ENCODE measurements at places on chromosomes 3 and 15.
A peak's percentile ranks its signal among the peaks of the same experiment; 100 is the strongest.

DNA sequence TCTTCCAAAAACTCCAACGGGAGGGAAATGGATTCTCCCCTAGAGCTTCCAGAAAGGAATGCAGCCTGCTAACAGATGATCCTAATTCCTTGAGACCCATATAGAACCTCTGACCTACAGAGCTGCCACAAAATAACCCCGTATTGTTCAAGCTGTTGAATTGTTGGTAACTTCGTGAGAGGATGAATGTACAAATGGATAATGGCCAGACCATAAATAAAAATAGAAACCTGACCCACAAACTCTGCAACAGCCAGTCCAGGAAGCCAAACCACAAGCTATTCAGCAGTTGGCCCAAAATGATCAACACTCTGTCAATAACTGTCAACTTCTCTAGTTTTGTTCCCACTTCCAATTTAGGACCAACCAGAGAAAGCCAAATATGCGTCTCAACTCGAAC is 414.0 kb upstream of the ZNF717 start:
- no peak for DNase-seq

- no peak for DNase-seq
These were observed 121.4 kb upstream of the SGO1 start for GRCh38 chr3:20307383-20307782.

GRCh38 chr3:36488077-36488789 is 107.9 kb downstream of the STAC start:
- DNase-seq, result no peak

DNA sequence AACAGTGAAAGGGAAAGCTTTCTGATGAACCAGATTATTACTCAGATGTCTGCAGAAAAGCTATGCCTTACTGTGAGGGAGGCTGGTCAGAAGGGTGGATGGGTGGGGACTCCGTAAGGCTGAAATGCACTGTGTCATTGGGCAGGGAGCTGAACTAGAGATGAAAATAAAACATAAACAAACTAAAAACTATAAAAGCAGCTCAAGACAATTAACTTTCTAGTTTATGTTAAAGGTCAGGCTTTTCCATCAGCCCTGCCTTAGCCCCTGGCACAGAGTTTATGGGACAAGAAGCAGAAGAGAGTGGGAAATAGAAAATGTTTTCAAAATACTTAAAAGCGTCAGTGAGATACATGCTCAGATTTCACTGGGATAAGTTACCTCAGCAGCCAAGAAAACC is 310.0 kb upstream of the UBE2E2 start:
- DNase-seq, result no peak

DNA sequence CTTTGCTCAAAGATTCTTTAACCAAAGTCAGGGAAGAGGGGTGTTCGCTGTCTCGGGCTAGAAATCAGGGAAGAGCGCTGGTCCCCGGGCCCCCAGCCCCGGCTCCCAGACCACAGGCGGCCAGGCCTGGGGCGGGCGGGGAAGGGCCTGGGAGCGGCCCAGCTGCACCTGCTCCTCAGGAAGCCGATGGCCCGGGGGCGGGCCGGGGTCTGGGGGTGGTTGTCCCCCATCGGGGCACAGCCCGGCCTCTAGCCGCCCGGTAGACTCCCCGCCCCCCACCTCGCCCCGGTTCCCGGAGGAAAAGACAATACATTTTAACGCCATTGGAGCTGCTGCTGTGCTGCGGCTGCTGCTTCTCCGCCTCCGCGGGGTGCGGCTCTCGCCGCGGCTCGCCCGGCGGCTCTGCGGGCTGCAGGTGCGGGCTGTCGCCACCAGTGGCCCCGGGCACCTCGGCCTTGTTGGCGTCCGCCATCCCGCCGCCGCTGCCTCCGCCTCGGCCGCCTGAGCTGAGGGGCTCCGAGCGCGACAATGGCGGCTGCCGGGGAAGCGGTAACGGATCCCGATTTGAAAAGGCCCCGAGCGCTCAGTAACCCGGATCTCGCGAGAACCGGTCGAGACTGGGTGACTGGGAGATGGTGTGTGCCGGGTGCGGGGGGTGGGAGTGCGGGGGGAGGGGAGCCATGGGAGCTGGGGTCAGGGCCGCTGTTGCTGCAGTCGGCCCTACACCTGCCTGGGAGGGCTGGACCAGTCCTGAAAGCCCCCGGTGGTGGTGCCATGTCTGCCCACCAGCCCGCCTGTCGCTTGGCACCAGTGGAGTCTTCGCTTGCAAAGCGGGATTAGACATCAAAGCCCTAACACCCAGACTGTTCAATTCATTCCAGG is at the start of gene MYEF2:
Gene MYEF2, minus strand, starts transcription at position 530 of the 882 bp plus-strand sequence. Its CDS starts 58 bp downstream, at position 472.
- peak; percentile 80 for DNase-seq

DNA sequence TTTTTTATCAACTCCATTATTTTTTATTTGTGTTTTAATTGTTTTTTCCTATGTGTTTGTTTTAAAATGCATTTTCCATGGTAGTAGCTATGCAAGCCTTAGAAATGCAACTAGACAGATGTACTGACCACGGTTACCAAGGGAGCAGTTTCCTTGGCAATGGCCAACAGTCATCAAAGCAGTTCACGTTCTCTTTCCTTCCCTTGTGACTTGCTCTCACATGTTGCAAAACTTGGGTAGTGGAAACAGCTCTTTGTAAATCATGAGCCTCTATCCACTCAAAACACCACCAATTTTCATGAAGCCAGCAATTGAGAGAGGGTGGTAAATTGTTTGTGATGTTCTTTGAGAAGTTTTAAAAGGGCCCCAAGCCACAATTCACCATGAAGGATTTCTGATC is 499.4 kb upstream of the MDFIC2 start:
- DNase-seq, result no peak

- no peak for DNase-seq
These were observed 2.0 kb downstream of the TMEM62 start for GRCh38 chr15:43135351-43135750.

- no peak for DNase-seq
These were observed 126.8 kb upstream of the CLSTN2 start for GRCh38 chr3:139808201-139808600.

DNA sequence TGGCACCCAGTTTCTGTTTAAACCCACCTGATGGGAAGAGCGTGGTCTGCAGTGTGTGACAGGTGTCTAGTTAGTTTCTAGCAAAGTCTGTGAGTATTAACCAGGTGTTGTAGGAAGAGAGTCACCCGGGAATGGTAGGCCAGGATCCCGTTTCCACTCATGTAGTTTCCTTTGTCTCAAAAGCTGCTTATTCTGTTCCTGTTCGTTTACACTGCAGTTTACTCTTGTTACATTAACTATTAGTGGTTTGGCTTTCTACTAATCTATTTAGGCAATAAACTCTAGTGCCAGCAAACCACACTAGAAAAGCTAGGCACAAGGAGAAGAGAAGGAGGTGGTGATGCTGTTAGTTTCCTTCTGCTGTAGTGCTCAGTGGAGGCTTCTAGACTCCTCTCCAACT is 32.7 kb downstream of the WDR76 start:
- DNase-seq, result no peak

GRCh38 chr3:81839504-81840094 is 78.2 kb upstream of the GBE1 start:
- DNase-seq, result no peak

DNA sequence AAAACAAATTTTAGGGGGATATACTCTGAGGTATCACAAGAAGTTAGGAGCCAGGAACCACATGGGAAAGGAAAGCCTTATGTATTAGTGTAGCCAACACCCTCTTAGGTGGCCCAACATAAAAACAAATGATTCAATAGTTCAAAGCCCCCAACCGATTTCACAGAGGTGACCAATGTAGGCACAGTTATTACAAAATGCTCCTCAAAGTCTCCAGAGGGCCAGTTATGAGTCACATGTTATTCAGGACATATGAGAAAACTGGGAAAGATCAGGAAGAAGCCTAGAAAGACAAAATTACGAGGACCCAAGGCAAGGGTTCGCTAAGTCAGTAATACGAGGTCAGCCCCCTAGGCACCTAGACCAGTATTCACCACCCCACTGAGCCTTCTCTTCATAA is 29.9 kb upstream of the FBN1 start:
- no peak for DNase-seq

DNA sequence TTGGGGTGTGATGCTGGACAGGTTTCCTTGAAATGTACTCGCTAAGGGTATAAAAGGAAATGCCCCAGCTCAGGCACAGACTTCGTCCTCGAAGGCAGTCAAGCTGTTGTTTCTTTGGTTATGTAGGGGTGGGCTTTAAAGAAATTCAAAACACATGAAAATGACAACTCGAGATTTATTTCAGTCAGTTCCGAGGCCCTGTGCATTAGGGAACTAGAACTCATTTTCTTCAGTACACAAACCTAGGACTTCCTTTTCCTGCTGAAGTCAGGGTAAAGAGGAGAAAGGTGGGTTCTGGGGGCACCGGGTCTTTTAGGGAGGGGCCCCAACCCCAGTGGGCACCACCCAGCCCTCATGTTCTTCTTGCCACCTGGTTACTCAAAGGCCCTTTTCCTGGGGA is 7.7 kb downstream of the CCR9 start:
- no peak for DNase-seq

DNA sequence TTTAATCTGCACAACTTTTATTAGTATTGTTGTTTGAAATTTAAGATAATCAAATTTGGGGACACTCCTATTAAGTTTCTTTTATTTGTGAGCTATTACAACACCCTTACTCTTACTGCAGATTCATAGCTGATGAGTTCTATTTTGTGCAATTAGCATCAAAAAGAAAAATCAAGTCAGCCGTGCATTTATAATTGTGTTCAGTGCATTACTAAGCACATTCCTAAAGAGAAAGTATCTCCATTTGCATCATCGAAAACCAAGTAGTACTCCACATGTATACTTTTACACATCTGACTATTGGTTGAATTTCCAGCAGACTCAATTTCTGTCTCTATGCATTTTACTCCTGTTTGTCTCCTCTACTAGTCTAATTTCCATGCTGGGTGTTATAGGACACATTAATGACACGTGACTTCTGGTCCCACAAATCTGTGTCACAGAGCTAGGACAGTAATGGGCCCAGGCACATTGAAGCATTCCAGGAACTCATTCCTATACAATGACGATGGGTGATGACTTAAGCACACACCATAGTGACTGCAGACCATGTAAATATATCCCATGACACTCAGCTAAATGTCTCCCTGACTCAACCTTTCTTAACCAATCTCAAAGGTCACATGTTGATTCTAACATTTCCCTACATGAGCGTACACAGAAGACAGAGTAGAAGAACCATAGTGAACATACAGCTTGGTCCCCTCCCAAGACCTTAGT is 477.5 kb downstream of the LPP start:
- DNase-seq, result no peak

- no peak for DNase-seq
These were observed 127.6 kb upstream of the RASGRP1 start for GRCh38 chr15:38691965-38692788.

Measured in occipital lobe (tissue), 3 donors.